ENCODE measurements at places on chromosomes 6 and 20.

GRCh38 chr6:98839781-98840361, 5.5 kb downstream of the POU3F2 start:
- no peak for DNase-seq

- DNase-seq = no peak
These were observed 47.7 kb upstream of the TCF21 start for GRCh38 chr6:133841176-133841575.

DNA sequence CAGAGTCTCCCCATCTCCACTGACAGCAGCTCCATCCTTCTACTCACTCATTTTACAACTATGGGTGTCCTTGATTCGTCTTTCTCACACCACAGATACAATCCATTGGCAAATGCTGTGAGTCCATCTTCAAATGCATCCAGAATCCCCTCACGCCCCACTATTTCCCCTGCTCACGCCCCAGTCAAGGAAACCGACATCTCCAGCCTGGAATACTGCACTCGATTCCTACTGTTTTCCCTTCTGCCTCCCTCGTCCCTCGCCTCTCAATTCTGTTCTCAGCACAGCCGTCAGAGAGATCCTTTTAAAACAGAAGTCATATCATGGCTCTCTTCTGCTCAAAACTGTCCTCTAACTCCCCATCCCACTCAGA, 4.7 kb downstream of the HLA-B start:
- DNase-seq = no peak

GRCh38 chr6:140897804-140898573, 1234.7 kb upstream of the GJE1 start:
- DNase-seq = peak; percentile 13

DNA sequence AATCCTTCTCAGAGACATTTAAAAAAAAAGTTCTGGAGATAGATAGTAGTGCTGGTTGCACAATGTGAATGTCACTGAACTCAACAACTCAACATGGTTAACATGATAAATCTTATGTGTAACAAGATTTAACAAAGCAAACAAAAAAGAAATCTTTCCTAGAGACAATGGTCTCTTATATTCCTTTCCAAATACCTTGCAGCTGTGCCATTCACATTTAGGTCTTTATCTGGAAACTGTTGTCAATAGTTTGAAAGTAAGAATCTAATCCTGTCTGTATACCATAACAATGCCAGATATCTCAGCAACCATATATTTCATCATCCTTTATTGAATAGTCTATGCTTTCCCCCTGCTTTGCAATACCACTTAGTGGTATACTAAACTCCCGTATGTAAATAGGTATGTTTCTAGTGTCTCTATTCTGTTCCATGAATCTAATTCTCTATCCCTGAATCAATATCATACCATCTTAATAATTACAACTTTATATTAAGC, 2.1 kb downstream of the SERAC1 start:
- no peak for DNase-seq

- DNase-seq = no peak
These were observed 218.3 kb upstream of the FLRT3 start for GRCh38 chr20:14555676-14556075.

DNA sequence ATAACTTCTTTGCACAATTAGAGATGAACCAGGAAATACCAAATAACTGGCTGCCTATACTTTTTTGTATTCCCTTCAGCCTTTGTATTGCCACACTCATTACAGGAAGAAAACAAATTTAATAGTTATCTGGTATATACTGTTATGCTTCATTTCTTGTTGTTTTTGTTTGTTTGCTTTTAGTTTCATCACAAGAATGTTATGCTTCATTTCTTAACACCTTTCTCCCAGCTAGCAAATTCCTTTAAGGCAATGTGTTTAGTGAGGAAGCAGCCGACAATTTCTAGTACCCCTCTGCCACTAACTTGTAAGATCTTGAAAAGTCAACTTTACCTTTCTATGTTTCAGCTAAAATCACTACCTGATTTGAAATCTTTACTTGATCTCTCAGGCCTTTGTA, 1.4 kb downstream of the NCOA6 start:
- no peak for DNase-seq

Data from mucosa of descending colon (tissue), 3 donors.